ENCODE measurements at places on chromosomes 7 and 10. TPM values are rescaled to one million over a fixed set of nuclear protein-coding genes. Genes with fewer than 3 reads are reported as not detected.

DNA sequence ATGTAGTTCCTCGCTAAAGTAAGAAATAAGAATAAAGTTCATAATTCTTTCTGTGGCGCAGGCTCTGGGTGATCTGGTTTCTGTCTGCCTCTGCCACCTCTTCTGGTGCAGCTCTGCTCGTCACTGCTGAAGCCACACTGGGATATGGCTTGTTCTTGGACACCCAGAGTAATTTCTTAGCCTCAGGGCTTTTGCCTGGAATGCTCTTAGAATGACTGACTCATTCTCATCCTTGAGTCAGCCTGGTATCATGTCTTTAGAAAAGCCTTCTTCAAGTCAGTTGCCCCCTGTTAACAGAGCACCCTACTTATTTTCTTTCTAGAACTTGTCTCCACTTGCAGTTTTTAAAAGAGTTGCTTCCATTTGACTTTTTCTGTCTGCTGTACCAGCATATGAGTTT is 2.0 kb downstream of the ZSCAN25 start:
- H3K4me1 ChIP-seq: peaks cover 4% of the 10 kb centered on the region
- H3K27ac ChIP-seq: no peak overlapping the region
- no peaks in the 10 kb centered on the region for H3K27me3 ChIP-seq
- peaks cover 44% of the 10 kb centered on the region for H3K36me3 ChIP-seq
- DNase-seq: no peak

DNA sequence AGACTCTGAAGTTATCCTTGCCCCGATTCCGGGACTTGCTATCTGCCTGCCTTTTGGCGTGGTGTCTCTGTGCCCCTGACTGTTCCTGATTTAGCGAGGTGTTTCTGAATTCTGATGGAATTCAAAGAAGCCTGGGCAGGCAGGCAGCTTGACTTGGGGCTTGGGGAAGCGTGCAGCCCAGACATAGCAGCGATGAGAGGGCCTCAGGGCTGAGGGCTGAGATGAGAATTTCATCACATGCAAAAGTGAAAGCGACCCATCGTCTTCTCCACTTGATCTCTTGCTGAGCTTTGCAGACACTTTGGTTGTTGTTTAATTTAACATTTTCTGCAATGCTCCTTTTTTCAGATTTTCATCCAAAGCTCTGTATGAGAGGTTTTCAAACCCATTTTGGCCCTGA is 57.8 kb downstream of the TCF7L2 start:
- H3K27ac ChIP-seq: no peak overlapping the region
- H3K4me1 ChIP-seq: peaks cover 18% of the 10 kb centered on the region
- no peaks in the 10 kb centered on the region for H3K36me3 ChIP-seq
- no peak for DNase-seq

GRCh38 chr10:75127471-75127870 is 16.0 kb downstream of the SAMD8 start:
- H3K27ac ChIP-seq: no peak overlapping the region
- no peak for DNase-seq
- no peak overlapping the region for H3K4me3 ChIP-seq
- H3K36me3 ChIP-seq: peaks cover 14% of the 10 kb centered on the region

DNA sequence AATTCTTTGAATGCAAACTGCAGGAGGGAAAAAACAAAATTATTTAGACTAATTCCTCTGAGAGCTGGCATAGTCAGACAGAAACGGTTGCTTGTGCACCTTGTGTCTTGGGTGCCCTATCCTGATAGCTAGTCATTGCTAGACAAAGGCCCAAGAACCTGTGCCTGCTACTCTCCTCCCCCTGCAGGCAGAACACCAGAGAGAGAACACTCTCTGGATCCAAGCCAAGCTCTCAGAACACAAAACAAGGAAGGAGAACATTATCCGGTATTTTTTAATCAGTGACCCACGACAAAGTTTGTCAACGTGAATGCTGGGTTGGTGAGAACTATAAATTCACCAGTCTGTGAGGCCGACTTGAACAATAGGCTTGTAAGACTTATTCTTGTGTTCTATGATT is 18.8 kb upstream of the PPP1R9A start:
- DNase-seq: no peak
- H3K27ac ChIP-seq: no peak overlapping the region
- H3K36me3 ChIP-seq: no peaks in the 10 kb centered on the region
- H3K4me3 ChIP-seq: no peak overlapping the region

DNA sequence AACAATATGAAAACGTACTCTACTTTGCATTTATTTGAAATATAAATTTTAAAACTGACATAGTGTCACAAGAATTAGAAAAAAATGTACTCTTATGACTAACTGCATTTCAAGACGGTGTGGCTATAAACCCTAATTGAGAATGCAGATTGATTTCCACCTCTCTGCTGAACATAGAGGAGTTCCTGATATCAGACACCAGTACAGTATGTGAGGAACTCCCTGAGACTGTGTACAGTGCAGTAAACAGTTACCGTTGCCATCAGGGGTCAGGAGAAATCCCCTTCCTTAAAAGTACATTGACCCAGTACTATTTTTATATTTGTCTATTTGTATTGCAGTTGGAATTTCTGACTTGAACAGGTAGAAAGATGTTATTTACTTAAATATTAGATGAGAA is 61.8 kb upstream of the DKK1 start:
- no peak for DNase-seq
- H3K4me1 ChIP-seq: no peaks in the 10 kb centered on the region
- H3K36me3 ChIP-seq: no peaks in the 10 kb centered on the region
- H3K27ac ChIP-seq: no peak overlapping the region
- no peak overlapping the region for H3K4me3 ChIP-seq
- H3K27me3 ChIP-seq: no peaks in the 10 kb centered on the region

GRCh38 chr7:135843214-135843613 is 94.6 kb upstream of the FAM180A start:
- H3K4me1 ChIP-seq: no peaks in the 10 kb centered on the region
- H3K27ac ChIP-seq: no peak overlapping the region
- no peaks in the 10 kb centered on the region for H3K27me3 ChIP-seq
- DNase-seq: no peak
- no peak overlapping the region for H3K4me3 ChIP-seq

DNA sequence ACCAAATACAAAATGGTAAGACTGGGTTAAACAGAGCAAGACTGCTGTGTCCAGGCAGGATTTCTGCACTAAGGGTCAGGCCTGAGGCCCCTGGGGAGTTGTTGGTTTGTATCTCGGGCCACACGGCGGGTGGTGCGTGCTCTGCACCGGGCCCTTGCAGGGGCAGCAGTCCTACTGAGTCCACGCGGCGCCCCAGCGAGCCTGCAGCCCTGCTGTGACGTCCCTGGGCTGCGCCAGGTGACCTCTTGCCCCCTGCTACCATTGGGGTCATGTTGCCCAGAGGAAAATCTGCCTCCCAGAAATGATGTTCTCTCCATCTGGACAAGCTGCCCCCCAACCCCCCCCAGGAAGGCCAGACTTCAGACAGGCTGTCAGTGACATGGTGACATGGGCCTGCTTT is 281.5 kb downstream of the CELF2 start:
- DNase-seq: no peak
- H3K4me3 ChIP-seq: no peak overlapping the region
- peaks cover 27% of the 10 kb centered on the region for H3K4me1 ChIP-seq

DNA sequence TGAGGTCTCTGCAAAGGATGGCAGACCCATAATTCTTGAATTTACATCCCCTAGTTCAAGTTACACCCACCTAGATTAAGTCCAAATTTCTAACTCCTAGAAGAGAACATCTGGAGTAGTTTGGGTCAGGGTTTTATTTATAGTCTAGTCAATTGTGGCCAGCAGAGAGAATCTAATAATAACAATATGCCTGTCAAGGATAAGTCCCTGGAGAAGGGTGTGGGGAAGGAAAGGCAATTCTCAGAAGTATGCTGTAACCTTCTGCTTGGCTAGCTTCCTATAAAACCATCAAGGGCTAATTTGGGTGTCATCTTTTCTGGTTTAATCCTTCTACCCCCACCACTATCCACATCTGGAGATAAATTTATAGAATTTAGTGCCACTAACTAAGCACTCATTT is 52.8 kb upstream of the SEMA3E start:
- no peak for DNase-seq
- H3K4me3 ChIP-seq: no peak overlapping the region
- no peaks in the 10 kb centered on the region for H3K4me1 ChIP-seq

- no peak for DNase-seq
- no peaks in the 10 kb centered on the region for H3K36me3 ChIP-seq
- no peak overlapping the region for H3K4me3 ChIP-seq
- H3K27me3 ChIP-seq: no peaks in the 10 kb centered on the region
Observed at GRCh38 chr10:10818082-10818481, 199.6 kb upstream of the CELF2 start.

DNA sequence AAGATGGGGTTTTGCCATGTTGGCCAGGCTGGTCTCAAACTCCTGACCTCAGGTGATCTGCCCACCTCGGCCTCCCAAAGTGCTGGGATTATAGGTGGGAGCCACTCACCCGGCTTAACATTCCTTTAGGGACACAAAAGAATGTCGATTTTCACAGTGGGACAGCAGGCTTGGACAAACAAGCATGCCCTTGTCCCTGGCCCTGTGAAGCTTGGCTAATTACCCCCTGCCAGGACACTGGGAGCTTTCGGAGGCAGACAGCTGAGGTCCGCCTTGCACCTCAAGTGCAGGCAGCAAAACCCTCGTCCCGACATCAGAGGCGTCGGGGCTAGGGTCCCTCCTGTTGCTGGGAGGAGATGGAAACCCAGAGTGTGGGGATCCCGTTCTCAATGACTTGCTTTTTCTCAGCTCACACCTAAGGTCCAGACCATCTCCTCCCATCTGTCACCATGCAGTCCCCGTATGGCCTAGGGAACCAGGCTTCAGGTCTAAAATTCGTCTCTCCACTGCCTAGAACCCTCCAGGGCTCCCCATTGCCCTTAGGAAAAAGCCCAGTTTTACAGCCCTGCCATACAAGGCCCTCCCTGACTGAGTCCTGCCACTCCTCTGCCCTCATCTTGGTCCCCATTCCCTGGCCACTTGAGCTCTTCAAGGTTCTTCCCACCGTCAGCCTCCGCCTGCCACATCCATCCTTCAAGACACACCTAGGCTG is 6.3 kb upstream of the CLIP2 start:
- no peaks in the 10 kb centered on the region for H3K36me3 ChIP-seq
- no peak for DNase-seq
- H3K4me1 ChIP-seq: peaks cover 14% of the 10 kb centered on the region
- H3K4me3 ChIP-seq: no peak overlapping the region
- no peaks in the 10 kb centered on the region for H3K27me3 ChIP-seq
- H3K27ac ChIP-seq: no peak overlapping the region

The RADIL gene
- total RNA-seq: 4.8 TPM

All from spinal cord (tissue), 10 donors.